ENCODE measurements at places on chromosomes 16 and 17.

GRCh38 chr17:64694207-64694606, 32.1 kb upstream of the SMURF2 start:
- no peaks in the 10 kb centered on the region for H3K4me1 ChIP-seq
- DNase-seq, result no peak
- H3K4me3 ChIP-seq, result no peak overlapping the region

DNA sequence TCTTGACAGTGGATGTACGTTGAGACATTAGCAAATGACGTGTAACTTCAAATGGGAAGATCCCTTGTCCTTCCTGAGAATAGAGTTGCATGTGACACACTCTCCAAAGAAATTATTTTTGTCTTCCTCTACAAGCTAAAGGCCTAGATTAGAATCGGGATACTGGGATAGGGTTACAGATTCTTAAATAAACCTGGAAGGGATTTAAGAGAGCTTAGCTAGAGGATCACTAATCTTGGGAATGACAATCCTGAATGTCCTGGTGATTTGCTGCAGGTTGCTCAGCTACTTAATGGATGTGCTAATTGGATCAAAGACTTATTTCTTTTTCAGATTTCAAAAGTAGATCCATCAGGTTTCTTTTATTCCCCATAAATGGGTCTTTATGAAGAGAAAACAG, 101.9 kb downstream of the KCNJ2 start:
- no peak overlapping the region for H3K27ac ChIP-seq
- no peak overlapping the region for H3K4me3 ChIP-seq
- DNase-seq, result no peak
- H3K27me3 ChIP-seq, result no peaks in the 10 kb centered on the region
- no peaks in the 10 kb centered on the region for H3K4me1 ChIP-seq

GRCh38 chr16:11913425-11914079, 2.2 kb downstream of the GSPT1 start:
- peak overlapping the region; percentile 82 for H3K4me3 ChIP-seq
- H3K36me3 ChIP-seq, result no peaks in the 10 kb centered on the region
- peak overlapping the region; percentile 58 for H3K27ac ChIP-seq
- H3K27me3 ChIP-seq, result no peaks in the 10 kb centered on the region
- H3K4me1 ChIP-seq, result peaks cover 40% of the 10 kb centered on the region
- DNase-seq, result peak; percentile 9

DNA sequence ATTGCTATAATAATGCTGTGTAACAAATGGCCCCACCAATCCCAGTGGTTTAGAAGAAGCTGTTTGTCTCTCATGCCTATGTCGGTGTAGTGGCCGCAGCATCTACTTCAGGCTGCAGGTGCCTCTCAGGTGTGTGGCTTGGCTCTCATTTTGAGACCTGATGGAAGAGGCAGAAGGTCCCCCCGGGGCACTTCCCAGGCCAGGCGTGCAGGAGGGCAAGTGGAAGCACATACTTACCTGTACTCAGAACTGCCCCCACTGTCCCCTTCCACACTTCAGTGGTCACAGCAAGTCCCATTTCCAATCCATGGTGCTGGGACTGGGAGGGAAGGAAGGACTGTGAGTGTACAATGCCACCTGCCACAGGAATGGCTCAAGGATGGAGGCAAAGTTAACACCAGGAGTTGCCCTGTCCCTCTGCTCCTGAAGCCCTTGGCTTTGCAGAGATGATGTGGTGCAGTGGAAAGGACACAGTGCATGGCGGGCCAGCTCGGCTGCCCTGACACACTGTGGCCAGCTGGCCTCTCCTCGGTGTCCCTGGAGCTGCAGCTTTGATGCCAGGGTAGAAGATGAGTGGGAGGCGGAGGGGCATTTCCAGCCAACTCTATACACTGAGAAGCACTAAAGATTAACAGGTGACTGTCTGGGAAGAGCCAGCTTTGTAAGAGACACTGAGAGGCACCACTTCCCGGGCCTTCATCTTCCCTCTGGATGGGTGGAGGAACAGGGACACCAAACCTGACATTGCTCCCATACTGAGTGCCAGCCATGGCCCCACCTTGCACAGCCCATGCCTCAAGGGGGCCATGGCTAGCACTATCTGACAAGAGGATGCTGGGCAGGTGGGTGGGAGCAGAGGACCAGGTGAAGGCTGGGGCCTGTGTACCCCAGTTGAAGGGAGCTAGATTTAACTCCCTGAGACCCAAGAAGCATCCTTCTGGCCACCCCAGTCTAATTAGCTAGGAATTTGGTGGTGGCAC, 105.9 kb downstream of the METRNL start:
- no peaks in the 10 kb centered on the region for H3K27me3 ChIP-seq
- DNase-seq, result peak; percentile 2
- no peaks in the 10 kb centered on the region for H3K36me3 ChIP-seq
- H3K27ac ChIP-seq, result no peak overlapping the region
- H3K4me1 ChIP-seq, result no peaks in the 10 kb centered on the region

DNA sequence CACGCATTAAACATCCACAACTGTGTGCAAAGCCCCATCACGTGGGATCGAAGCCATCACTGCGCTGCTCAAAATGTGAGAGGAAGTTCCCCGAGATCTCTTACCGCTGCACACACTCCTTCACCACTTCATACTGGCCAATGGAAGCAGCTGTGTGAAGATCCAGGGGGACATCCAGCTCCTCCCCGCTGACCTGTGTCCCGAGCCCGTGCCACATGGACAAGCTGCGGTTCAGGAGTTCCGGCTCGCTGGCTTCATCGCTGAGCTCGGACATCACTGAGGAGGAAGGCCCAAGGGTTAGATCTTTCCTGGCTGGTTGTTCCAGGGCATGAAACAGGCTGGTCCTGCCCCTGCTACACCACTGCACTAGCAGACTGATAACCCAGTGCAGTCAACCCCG, 4.2 kb downstream of the ANKS3 start:
- no peak overlapping the region for H3K4me3 ChIP-seq
- no peak for DNase-seq
- peaks cover 13% of the 10 kb centered on the region for H3K4me1 ChIP-seq
- H3K27me3 ChIP-seq, result no peaks in the 10 kb centered on the region
- no peak overlapping the region for H3K27ac ChIP-seq
- peaks cover 32% of the 10 kb centered on the region for H3K36me3 ChIP-seq

DNA sequence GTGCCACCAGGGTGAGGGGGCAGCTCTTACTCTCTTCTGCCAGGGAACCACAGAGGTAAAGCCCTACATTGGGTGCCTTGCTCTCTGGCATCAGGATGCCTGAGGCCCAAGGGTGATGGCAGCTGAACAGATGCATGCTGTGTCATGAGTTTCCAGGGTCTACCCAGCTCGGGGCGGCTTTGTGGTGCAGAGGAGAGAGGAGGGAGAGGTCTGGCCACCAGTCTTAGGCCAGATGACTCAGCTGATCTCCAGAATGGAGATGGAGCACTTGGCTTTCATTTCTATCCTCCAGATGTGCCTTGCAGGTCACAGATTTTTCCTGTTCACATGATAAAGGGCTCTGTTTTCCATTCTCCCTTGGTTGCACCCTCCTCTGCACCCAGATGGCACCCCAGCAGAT, 23.6 kb upstream of the USP22 start:
- no peak for DNase-seq
- H3K27ac ChIP-seq, result no peak overlapping the region
- no peaks in the 10 kb centered on the region for H3K27me3 ChIP-seq
- no peaks in the 10 kb centered on the region for H3K36me3 ChIP-seq
- H3K4me1 ChIP-seq, result no peaks in the 10 kb centered on the region

DNA sequence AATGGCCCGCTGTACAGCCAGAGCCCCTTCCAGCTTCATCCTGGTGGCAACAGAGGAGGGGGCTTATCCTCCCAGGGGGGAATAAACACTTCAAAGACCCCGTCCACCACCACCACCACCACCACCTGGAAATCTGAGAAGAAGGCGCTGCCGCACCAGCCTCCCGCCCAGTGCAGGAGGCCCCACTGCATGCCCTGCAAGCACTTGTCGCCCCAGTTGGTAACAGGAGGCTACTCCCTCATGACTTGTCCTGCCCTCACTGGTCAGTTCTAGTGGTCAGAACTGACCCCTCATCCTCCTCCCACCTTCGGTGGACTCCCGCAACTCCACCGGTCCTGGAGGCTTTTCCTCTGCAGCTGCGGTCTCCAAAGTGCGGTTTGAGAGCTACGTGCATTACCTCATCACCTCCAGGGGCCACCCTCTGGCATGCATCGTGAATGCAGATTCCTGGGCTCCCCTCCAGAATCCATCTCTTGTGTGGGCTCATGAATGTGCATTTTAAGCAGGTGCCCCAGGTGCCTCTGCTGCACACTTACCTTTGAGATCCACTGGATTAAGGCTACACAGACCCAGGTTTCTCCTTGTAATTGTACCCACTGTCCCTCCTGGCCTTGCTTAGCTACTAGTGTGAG, 71.8 kb downstream of the SRCIN1 start:
- H3K27ac ChIP-seq, result no peak overlapping the region
- H3K36me3 ChIP-seq, result no peaks in the 10 kb centered on the region
- no peak overlapping the region for H3K4me3 ChIP-seq
- no peak for DNase-seq
- peaks cover 9% of the 10 kb centered on the region for H3K27me3 ChIP-seq

- peaks cover 39% of the 10 kb centered on the region for H3K36me3 ChIP-seq
- no peaks in the 10 kb centered on the region for H3K4me1 ChIP-seq
- no peak for DNase-seq
- H3K27ac ChIP-seq, result no peak overlapping the region
- H3K27me3 ChIP-seq, result no peaks in the 10 kb centered on the region
Measured at GRCh38 chr16:67075331-67075730, 34.4 kb upstream of the PHAF1 start.

DNA sequence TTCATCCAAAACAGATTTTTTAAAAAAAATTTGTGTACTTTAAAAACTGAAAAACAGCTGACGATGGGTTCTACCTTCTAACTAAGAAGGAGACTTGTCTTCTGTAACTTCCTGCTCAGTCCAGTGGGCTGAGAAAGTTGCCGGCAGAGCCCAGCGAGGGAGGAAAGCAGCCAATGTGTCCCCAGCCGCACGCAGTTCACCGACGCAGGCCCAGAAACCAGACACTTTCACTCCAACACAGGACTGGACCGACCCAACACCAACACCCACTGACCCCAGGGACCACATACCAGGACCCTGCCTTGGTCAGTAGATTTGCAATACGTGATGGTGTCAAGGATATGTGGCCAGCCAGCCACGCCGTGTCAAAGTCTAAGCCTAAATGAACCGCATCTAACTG, 25.6 kb downstream of the TRAP1 start:
- H3K36me3 ChIP-seq, result peaks cover 21% of the 10 kb centered on the region
- H3K27me3 ChIP-seq, result no peaks in the 10 kb centered on the region
- H3K4me3 ChIP-seq, result no peak overlapping the region
- no peak for DNase-seq

- no peak overlapping the region for H3K27ac ChIP-seq
- H3K4me1 ChIP-seq, result no peaks in the 10 kb centered on the region
- no peak overlapping the region for H3K4me3 ChIP-seq
- H3K27me3 ChIP-seq, result no peaks in the 10 kb centered on the region
Measured at GRCh38 chr17:65629234-65629690, 67.8 kb upstream of the AXIN2 start.

Measured in CD4-positive, alpha-beta T cell (primary cell).